Stimulated activated CD8-positive, alpha-beta memory T cell treated with anti-CD3 and anti-CD28 coated beads, Interleukin-15, amount 100 ng/mL, for 48 hours (primary cell): ENCODE measurements at places on chromosomes 16 and 17.

GRCh38 chr16:82092711-82093110, 57.7 kb downstream of the HSD17B2 start:
- no peak for DNase-seq

DNA sequence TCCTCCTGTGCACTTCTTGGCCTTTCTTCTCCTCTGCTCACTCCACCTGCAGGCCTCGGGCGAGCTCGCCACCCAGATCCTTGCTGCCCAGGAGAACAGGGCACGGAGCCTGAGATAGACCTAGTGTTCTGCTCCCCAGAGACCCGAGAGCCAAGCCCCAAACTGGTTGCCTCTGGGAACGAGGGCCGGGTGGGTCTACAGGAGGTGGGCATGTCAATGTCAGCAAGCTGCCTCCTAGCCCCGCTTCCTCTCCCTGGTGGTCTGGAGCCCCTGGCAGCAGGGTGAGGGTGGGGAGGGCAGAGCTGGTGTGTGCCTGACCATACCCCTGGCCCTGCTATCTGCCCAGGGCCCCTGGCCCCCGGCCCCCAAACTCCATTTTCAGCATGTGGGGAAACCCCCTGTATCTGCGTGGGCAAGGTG, 841 bp upstream of the NDRG4 start:
- DNase-seq, result no peak

GRCh38 chr16:85157813-85158742, 45.8 kb upstream of the CIBAR2 start:
- DNase-seq, result no peak

DNA sequence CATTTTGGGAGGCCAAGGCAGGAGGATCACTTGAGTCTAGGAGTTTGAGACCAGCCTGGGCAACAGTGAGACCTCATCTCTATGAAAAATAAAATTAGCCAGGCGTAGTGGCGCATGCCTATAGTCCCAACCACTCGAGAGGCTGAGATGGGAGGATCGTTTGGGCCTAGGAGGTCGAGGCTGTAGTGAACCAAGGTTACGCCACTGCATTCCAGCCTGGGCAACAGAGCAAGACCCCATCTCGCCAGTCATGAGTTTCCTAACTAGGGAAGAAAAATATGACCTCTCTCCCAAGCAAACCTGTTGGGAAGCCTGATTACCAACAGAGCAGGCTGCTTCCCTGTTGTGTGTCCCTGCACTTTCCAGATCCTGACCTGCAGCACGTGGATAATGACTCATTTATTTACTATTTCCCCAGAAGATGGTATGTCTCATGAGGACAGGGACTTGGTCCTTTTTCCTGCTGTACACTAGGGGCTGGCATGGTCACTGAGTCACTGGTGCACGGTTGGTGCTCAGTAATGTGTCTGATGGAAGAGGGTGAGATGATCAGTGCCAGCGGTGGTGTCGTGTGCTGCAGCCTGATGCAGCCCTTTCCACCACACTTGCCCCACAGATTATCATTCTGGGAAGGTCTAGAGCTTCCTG, 30.8 kb downstream of the NMT1 start:
- no peak for DNase-seq

GRCh38 chr17:46726206-46726605, 92.3 kb downstream of the WNT3 start:
- no peak for DNase-seq
